Fibroblast of skin of scalp (primary cell): ENCODE measurements at places on chromosomes 2 and 18.

GRCh38 chr2:197107291-197108269 lies 181.1 kb upstream of the PGAP1 start:
- peak; percentile 28 for DNase-seq

DNA sequence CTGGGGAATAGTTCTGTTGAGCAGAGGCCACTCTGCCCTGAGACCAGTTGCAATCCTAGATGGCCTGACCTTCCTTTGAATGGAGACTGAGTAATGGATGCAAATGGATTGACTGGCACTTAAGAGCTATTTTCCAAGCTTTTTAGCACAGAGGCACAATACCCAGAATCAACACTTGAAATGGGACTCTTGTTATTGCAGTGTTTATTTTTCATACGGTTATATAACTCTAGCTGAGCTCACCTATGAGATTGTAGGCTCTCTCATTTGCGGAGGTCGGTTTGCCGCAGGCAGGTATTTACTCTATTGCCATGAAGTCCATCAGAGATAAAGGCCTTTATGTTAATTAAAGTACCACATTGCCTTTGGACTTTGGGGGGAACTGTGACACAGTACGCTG lies 422.3 kb upstream of the CELF4 start:
- no peak for DNase-seq

GRCh38 chr2:19046986-19047780 lies 311.2 kb downstream of the OSR1 start:
- peak; percentile 37 for DNase-seq

DNA sequence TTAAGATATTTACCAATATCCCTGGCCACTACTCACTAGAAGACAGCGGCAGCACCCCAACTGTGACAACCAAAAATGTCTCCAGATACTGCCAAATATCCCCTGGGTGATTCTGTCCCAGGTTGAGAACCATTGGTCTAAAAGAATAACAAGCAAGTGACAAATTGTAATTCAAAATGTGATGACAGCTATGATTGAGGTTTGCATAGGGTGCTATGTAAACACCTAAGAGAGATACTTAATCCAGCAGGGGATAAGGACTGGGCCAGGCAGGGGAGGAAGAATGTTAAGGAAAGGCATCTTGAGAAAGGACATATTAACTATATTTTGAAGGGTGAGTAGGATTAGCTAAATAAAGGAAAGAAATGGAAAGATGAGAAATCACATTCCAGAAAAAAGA lies 38.0 kb upstream of the ENOSF1 start:
- DNase-seq, result no peak

DNA sequence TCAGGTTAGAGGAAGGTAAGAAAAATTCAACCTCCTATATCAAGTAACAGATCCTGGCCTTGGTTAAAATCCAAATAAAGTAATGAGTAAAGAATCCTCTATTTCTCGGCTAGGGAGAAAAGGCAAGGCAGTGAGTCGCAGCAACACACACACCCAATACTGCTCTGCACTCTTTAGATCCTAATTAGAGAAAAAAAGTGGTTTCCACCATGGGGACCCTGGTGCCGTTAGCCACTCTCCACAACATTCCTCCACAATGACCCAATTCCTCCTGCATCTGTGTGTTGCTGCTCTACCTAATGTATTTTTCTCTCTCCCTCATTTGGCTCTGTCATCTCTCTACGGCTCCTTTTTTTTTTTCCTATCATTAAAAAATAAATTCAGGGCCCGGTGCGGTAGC lies 462.7 kb downstream of the METTL4 start:
- DNase-seq, result peak; percentile 72

- no peak for DNase-seq
Observed at GRCh38 chr18:50395093-50395492, 20.2 kb downstream of the SKA1 start.

DNA sequence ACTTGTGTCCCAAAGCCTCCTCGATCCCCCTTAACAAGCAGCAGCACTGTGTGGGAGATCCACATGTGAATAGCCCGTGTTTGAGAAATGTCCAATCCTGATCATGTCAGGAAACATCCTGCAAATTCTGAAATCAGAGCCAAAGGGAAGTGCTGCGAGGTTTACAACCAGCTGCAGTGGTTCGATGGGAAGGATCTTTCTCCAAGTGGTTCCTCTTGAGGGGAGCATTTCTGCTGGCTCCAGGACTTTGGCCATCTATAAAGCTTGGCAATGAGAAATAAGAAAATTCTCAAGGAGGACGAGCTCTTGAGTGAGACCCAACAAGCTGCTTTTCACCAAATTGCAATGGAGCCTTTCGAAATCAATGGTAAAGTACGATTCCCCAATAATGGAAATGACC lies at the start of gene MARCO:
Gene MARCO (plus strand): TSS at position 164 of the 400 bp plus-strand sequence. CDS start 107 bp downstream, at position 271.
- no peak for DNase-seq

DNA sequence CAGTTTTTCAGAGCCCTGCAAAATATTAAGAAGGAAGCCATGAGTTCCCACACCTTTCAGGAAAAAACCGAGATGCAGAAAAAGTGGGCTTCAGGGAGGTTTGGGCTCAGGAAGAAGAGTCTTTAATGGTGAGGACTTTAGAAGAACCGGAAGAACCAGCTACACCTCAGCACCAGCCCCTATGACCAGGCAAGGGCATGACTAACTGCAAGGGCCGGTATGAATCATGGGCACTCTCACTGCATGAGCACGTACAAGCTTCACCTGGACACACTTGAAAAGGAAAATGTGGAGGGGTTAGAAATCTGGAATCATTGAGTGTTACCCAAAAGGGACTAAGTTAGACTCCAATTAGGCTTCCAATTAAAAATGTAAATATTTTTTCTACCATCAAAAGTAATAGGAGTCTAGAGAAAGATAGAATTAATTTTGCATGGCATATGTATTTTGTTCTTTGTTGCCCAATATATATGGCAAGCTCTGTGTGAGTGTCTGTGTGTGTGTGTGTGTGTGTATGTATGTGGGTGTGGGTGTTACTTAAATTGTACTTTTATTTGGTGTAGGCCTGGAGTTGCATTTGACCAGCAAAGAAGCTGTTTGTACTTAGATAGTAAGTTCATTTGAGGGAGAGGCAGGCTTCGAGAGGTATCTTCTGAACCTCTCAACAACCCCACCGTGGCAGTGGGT lies 66.5 kb upstream of the THUMPD2 start:
- no peak for DNase-seq

- DNase-seq, result no peak
Observed at GRCh38 chr18:13427354-13427753, 208.8 kb downstream of the LDLRAD4 start.

DNA sequence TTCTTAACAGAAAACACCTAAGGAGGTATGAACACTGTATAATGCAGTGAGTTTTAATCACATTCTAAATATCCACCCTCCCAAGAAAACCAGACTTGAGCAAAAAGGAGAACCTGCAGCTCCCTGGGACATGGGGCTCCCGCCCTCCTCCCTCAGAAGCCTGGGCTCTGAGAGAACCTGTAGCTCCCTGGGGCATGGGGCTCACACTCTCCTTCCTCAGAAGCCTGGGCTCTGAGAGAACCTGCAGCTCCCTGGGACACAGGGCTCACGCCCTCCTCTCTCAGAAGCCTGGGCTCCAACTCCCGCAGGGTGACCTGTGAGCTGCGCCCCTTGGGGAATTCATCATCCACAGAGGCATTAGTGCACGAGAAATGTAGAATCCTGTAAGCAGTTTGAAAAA lies 222.9 kb downstream of the SNTG2 start:
- no peak for DNase-seq

DNA sequence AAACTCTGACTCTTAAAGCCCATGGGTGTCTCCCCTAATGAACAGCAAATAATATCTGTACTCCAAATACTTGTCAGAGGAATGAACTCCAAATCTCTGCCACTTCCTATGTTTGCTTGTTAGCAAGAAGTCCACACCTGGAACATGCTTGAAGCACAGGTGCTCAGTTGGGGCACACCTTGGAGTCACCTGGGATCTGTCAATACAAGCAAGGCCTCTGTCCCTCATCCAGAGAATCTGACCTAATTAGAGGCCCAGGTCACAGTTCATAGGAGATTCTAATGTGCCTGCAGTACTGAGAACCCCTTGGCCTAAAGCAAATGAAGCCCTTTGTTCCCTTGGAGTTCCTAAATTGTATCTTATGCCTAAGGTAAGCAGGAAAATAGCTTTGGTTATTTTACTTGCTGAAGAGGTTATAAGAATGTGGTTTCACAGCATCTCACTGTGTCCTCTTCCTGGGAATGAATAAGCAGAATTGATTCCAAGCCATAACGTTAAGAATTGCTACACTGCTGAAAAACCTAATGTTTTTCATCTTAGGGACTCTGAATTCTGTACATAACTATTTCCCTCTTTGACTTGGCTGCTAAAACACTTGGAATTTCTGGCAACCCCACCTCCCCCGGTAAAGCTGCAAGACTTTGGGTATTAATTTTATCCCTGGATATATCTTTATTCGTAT lies 113.4 kb downstream of the PIEZO2 start:
- DNase-seq, result no peak

GRCh38 chr18:55382277-55382805 lies 205.7 kb downstream of the TCF4 start:
- DNase-seq, result no peak

DNA sequence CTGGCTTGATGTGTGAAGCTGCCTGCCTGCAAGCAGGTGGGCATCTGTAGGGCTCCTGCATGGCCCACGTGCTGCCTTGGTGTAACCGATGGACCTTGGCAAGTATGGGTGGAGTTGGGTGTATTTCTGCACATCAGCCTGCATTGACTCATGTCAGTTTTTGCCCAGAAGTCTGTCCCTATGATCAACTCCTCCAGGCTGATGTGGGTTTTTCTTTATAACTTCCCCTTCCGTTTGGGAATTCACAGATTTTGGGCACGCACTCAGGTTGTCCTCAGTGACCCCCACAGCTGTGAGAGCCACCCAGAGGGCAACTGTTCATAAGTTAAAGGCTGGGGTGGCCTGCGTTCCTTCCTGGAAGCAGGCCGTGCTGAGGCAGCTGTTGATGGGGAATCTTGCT lies 123.3 kb downstream of the NCK2 start:
- DNase-seq, result no peak

DNA sequence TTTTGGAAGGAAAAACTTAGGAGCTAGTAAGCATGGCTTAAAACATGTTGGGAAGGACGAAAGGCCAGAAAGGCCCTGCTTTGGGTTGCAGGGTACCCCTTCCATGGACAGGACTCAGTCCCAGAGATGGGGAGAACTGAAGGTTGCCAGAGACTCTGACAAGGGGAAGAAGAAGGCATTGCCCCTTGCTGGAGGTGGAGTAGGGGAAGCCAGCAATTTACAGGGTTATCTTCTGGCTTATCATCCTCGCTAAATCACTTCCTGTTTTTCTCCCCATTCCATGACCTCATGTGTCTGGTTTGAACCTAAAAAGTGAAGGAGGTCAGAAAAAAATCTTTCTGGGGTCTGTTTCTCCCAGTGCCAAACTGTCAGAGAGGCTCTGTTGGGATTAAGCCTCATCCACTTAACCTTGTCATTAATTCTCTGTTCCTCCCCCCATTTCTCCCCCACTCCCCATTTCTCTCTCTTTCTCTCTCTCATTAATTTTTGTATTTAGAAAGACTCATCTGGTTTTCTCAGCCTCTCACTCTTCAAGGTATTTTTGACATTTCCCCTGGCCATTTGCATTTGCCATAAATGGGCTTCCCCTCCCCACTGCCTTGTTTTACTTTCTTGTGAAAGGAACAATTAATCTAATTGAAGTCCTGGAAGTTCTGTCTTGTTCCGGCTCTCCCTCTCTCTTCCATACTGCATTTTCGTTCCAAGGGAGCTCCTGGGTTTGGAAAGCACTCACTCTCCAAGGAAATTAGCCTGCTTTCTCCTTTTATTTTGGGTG lies 17.4 kb downstream of the NRP2 start:
- DNase-seq, result no peak

DNA sequence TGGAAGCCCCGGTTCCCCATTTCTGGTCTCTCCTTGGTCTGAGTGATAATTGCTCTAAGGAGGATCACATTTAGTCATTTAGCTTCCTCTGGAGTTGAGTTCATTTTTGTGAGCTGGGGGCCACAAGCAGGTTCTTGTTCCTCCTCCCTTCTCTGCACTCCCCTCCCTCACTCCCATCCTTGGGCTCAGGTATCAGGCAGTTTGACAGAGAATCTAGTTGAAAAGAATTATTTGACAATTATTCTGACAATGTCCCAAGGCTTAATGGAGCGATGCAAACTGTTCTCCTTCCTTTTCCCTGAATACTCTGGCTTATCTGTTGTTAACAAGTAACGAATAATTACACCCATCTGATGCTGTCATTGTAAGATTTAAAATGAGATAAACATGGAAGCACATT lies 61.5 kb downstream of the SERPINB8 start:
- no peak for DNase-seq

DNA sequence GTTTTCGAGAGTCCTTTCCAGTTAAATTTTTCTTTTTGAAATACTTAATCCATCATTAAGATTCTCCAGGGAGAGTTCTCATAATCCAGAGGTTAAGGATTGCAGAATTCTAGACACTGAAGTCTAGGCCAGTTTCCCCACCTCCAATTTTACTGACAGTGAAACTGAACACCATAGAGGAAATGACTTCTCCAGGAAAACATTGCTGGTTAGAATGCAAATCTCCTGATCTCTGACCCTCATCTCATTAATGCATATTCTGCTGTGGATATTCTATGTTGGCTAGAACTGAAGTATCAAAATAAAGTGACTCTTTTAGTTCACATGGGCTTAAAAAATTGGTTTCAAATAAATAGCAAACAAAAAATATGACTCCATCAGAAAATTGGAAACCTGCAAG lies 105.8 kb upstream of the UGP2 start:
- DNase-seq, result peak; percentile 18
